ENCODE measurements at places on chromosomes 12 and 14.

DNA sequence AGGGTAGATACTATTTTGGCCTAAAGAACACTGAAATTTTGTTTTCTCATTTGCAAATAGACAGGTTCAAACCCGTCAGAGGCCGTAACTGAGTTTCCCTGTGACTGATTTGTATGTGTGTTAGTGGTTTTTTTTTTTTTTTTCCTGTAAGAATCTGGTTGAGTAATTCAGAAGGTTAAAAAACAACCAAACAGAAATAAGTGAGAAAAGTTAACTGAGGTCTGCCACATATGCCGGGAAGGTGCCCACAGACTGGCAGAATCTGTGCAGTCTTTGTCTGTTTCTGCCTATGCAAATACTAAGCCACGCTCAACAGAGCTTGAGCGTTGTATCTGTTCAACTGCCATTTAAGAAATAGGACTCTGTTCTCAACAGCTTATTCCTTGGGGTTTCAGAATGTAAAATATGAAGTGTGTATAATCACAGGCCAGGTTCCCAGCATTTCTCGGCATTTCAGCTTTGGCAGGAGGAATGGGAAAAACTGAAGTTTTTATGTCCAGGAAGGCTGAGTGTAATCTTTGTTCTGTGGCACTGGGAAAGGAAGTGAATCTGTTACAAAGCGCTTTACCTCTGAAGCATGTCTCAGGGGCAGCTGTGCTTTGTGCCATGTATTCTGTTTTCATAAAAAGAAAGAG lies 181.9 kb downstream of the PRKCH start:
- no peak for DNase-seq

DNA sequence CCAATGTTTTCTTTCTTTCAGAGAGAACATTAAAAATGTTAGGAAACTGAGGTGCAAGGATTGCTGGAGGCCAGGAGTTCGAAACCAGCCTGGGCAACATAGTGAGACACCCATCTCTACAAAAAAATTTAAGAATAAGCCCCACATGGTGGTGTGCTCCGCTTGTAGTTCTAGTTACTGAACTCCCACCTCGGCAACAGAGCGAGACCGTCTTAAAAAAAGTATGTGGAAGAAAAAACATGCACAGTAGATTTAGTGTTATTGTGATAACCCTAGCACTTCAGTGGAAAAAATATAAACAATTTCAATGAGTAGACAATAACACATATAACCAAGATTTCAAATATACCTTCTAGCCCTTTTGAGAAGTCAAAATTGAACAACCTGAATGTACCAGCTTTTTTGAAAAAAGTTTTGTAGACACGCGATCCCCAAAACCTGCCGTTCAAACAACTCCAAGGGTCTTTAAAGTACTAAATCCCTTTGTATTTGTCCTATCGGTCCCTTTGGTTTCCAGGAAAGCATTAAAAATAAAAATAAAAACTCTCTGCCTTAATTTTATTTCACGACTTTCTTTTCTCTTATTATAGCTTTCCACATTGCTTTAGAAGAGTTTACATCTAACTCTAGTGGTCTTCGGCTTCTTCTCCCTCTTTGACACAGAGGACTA lies 1.0 kb upstream of the ANO6 start:
- no peak for DNase-seq

DNA sequence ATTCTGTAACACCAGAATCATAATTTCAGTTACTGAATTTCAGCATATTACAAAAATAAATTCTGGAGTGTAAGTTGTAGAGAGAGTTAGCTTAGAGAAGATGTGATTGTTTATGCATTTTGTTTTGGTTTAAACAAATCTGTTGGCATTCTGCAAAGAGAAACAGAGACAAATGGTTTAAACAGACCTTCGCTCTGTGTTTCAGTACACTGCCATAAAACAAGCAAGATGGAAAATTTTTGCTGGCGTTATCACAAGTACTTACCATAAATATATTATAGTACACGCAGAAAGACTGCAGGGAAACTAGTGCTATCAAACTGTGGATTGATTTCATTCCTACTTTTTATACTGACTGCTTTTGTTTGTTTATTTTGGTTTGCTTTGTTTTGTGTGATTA lies 850.3 kb upstream of the FOXG1 start:
- DNase-seq = no peak

GRCh38 chr12:42886160-42886559 lies 296.6 kb upstream of the PRICKLE1 start:
- no peak for DNase-seq

DNA sequence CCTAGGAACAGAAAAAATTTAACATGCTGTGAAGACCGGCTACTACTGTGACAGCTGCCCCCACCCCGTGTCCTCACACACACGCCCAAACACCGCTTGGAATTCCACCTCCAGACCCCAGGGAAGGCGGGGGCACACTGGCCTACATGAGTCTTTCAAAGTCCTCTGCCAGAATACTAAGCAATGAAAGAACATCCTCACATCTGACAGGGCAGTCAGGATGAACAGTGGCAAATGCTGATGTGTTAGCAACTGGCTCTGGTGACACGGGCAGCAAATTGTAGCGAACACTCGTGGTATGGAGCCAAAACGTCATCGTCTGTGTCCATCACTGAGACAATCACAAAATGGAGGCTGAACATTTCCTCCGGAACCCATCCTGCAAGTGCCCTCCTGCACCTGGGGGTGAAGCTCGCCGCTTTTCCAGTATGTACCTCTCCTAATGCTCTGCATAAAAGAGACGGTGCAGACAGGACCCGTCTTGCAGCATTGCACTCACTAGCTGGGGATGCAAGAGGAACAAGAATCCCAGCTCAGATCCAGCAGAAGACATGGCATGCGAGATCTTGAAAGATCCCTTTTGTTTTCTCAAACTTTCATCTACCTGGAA lies 94.8 kb downstream of the BCL11B start:
- DNase-seq = no peak

- DNase-seq = no peak
These were observed 189.8 kb upstream of the PRICKLE1 start for GRCh38 chr12:42779186-42779859.

- no peak for DNase-seq
These were observed 39.3 kb upstream of the AMN start for GRCh38 chr14:102883089-102883541.

Data from NCI-H1417 treated with DMSO at 0.1 percent for 48 hours (cell line).